NCI-H1694 treated with DMSO at 0.1 percent for 48 hours (cell line): ENCODE measurements at places on chromosomes 2 and 18.

DNA sequence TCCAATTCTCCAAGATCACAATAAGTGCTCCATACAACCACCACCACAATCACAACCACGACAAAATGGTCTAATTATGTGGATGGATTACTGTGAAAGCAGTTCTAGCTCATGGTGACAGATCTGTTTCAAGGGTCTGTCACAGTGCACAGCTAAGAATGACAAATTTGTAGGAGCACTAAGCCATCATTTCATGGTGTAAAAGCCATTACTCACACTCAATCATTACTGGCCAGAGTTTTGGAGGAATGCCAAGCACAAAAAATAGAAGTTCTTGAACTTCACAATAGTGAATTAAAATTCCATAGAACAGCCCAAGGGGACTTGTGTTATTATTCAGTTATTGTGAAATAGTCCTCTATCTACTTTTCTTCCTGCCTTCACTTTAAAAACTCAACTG lies 2.3 kb downstream of the CPS1 start:
- DNase-seq = no peak

- DNase-seq = no peak
Observed at GRCh38 chr2:197124639-197125390, 185.8 kb downstream of the ANKRD44 start.

GRCh38 chr2:112583497-112584133 lies 794 bp upstream of the CHCHD5 start:
- peak; percentile 29 for DNase-seq

DNA sequence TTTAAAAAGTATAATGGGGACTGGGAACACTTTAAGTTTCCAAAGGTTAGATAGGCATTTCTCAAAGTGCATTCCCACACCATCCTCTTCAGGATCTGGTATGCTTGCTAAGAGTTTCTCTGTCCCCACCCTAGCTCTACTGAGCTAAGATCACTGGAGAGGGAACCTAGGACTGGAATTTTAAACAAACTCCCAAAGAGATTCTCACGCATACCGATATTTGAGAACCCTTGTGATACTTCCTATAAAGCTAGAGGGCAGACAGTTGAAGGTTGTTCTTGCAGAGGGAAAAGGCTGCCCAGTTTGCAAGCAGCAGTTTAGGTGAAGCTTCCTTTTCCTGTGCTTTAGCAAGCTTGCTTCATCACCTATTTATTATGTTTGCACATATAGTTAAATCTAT lies 3.6 kb downstream of the CNRIP1 start:
- DNase-seq = no peak

DNA sequence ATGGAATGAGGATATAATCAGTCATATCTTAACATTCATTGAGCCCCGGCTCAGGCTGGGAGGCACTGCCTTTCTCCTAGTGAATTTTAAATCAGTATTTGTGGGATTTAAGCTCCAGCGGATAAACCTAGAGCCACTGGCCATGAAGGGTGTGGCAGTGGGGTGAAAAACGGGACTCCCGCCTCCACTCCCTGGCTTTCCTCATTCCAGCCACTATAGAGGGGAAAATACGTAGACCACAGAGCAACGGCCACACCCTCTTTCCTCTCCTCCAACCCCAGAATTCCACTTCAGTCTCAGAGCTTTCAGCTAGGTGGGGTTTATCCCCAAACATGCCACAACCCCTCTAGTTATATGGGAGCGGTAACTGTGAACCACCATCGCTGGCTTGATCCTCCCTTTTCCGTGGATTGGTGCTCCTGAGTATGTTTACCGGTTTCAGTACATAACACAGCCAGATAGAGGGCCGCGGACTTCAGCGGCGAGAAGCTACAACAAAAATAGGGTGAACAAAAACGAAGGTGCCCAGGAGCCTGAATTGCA lies 70.6 kb upstream of the ITGB6 start:
- no peak for DNase-seq

DNA sequence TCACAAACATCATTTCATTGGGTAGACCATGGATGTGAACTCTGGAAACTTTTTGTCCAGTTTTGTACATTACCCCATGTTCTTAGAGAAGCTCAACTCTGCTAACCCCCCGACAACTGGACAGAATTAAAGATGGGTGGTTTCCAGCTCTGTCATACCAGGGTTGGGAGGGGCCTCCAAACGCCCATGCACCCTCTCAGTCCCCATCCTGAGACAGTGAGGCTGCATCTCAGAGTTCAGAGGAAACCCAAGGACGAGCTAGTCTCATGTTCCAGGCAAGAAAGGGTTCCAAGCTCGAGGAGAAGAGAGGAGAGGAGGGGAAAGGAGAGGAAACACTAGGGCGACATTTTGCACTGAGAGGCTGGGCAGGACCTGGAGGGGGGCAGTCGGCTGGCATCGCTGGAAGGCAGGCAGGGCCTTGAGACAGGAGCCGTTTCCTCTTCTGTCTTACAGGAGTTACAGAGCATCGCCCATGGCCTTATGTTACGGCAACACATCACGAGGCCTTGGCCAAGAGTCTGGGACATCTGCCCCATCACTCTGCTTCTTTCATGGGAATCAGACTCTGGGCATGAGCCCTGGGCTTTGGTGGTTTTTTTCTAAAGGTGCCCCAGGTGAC lies 16.4 kb downstream of the MAL start:
- DNase-seq = no peak

GRCh38 chr2:11129598-11130449 lies 25.4 kb upstream of the SLC66A3 start:
- DNase-seq = no peak

GRCh38 chr2:228655331-228655730 lies 473.8 kb upstream of the SPHKAP start:
- no peak for DNase-seq

- DNase-seq = no peak
Observed at GRCh38 chr2:185860321-185860720, 121.7 kb downstream of the FSIP2 start.

- DNase-seq = no peak
Observed at GRCh38 chr2:128155970-128156369, 65.0 kb downstream of the UGGT1 start.

- DNase-seq = no peak
Observed at GRCh38 chr2:8487461-8487932, 194.4 kb upstream of the ID2 start.

DNA sequence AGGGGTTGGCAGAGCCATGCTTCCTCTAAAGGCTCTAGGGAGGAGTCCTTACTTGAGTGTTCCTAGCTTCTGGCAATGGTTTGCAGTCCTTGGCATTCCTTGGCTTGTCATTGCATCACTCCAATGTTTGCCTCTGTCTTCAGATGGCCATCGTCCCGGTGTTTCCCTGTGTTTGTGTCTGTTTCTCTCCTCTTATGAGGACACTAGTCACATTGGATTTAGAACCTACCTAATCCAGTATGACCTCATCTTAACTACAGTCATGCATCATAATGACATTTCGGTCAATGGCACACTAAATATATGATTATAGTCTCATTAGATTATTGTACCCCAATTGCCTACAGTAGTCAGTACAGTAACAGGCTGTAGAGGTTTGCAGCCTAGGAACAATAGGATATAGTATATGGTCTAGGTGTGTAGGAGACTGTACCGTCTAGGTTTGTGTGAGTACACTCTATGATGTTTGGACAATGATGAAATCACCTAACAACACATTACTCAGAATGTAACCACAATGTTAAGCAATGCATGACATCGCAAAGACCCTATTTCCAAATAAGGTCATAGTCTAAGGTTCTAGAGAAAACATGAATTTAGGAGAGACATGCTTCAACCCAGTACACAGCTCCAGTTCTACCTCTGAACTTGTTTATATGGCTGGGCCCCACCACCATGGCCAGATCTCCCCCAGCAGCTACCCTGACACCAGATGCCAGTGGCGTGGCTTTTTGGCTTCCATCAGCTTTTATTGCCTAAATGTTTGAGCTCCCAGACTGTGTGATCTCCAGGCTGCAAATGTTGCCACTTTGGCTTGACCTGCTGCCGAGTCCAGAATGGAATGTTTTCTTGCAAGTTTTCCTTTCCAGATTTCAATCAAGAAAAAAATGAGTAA lies 22.1 kb downstream of the SRD5A2 start:
- no peak for DNase-seq

GRCh38 chr2:33581872-33582271 lies 17.2 kb downstream of the FAM98A start:
- no peak for DNase-seq

GRCh38 chr2:31138037-31138962 lies at the start of gene GALNT14:
GALNT14 (minus strand) TSS chr2:31138440; CDS start chr2:31138086, 354 bp downstream.
- peak; percentile 71 for DNase-seq

- no peak for DNase-seq
Observed at GRCh38 chr18:79573921-79574491, 105.6 kb upstream of the CTDP1 start.

DNA sequence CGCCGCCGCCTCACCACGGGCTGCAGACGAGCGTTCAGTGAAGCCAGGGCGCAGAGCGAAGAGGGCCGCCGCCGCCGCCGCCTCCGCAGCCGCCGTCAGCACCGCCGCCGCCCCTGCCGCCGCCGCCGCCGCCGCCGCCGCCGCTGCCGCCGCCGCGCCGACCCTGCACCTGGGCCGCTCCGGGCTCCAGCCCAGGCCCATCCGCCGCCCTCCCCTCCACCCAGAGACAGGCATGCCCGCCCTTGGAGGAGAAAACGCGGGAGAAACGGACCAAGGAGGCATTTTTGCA lies 3.0 kb downstream of the POU3F3 start:
- DNase-seq = no peak

GRCh38 chr2:2940061-2940460 lies 437.6 kb downstream of the EIPR1 start:
- no peak for DNase-seq

DNA sequence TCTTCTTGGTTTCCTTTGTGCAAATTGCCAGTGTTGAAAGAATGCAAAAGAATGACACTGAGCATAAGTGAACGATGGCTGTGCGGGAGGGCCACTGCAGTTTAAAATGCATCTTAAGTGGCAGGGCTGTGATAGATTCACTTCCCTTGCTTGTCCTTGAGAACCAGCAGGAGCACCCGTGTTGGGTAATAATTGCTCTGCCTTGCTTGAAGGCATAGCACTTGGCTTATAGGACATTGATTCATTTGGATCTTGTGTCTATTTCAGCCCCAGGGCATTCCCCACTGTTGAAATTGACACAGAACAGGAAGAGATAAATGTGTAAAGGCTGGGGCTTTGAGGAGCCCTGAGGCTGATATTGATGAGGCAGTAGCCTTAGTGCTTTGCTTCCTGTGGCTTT lies 1003.7 kb upstream of the GYPC start:
- DNase-seq = no peak

GRCh38 chr2:66515743-66516142 lies 80.8 kb downstream of the MEIS1 start:
- no peak for DNase-seq
